ENCODE measurements at places on chromosomes 3 and 15. TPM values are rescaled to one million over a fixed set of nuclear protein-coding genes. Genes with fewer than 3 reads are reported as not detected.
A peak's percentile ranks its signal among the peaks of the same experiment; 100 is the strongest.

GRCh38 chr15:36977659-36978058, 122.7 kb downstream of the MEIS2 start:
- no peak for DNase-seq

DNA sequence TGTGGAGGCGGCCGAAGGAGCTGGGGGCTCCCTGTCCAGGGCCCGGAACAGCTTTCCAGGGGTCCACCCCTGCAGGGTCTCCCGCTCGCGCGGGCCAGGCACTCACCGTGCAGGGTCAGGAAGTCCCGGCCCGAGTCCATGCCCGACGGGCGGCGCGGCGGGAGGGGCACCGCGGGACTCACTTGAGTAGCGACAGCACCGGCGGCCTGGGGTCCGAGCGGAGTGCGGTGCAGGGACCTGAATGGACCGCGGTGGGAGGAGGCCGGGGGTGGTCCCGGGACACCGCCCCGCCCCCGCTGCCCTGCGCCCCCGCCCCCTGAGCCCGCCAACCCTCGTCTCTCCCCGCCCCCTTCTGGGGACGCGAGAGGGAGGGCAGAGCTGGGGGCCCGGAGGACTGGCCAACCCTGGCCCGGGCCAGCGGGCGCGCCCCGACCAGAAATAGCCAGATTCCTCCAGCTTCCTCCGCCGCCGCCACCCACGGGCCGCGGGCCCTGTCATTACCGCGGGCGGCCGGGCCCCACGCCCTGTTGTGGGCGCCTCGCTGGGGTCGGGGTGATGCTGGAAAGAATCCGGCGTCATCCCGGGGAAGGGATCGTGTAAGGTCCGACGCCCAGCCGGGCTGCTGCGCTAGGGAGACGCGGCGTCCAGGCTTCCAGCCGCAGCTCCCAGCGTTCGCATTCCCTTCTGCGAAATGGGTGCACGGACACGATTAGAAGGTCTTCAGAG, at the start of gene PLCD1:
Gene PLCD1, minus strand, starts transcription at position 243 of the 726 bp plus-strand sequence. Its CDS starts 103 bp downstream, at position 140.
- DNase-seq, result peak; percentile 33

DNA sequence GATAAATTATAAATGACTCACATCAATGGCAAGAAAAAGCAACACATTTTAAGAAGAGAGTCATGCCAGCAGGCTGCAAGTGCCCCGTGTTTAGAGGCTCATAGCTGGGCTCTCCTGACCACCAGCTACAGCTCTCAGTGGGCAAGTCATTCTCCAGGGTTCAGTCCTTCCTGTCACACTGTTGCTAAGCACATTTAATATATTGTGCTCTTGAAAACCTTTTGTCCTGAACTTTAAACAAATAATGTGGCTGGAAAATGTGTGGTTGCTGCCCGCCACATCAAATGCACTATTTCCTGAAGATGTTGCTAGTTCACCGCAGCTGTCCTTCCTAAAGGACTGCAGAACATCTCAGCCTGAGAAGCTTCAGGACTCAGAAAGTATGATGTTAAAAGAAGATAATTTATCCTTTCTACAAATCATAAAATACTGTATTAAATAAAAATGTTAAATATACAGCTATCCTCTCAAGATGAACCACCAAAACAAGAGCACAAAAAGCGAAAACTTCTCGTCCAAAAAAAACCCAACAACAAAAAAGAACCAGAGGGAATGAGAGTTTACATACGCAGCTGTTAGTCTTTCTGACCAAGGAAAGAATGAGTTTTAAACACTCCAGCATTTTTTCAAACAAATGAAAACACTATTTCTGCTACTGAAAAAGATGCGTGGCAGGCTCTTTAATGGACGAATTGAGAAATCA, 951 bp downstream of the TARS3 start:
- DNase-seq, result peak; percentile 70

DNA sequence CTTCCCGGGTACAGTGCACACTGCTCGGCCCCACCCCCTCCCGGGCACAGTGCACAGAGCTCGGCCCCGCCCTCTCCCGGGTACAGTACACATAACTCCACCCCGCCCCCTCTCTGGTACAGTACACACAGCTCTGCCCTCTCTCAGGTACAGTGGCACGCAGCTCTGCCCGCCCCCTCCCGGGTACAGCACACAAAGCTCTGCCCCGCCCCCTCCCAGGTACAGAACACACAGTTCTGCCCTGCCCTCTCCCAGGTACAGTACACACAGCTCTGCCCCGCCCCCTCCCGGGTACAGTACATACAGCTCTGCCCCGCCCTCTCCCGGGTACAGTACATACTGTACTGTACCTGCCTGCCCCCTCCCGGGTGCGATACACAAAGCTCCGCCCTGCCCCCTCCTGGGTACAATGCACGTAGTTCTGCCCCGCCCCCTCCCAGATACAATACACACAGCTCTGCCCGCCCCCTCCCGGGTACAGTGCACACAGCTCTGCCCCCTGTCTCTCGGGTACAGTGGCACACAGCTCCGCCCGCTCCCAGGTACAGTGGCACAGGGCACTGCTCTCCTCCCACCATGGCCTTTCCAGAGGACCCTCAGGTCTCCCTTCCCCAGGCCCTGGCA, 16.4 kb upstream of the PRR20G start:
- DNase-seq, result no peak

Gene GPR27
- 0.37 TPM for total RNA-seq

Gene LDHAL6B
- total RNA-seq, result not detected

Gene IL20RB
- 2.1 TPM for total RNA-seq

Gene GOLGA8K
- total RNA-seq, result not detected
